Ureter (tissue), 1 donor: ENCODE measurements at places on chromosomes 16 and 17. TPM values are rescaled to one million over a fixed set of nuclear protein-coding genes. Genes with fewer than 3 reads are reported as not detected.
A peak's percentile ranks its signal among the peaks of the same experiment; 100 is the strongest.

GRCh38 chr16:62445909-62446308 is 409.7 kb upstream of the CDH8 start:
- DNase-seq: no peak

- peak; percentile 59 for DNase-seq
These were observed 63.6 kb downstream of the SMG6 start for GRCh38 chr17:2239882-2240430.

GRCh38 chr17:47649972-47650524 is 329 bp downstream of the KPNB1 start:
- DNase-seq: no peak

Gene RPRML
- not detected for total RNA-seq

Gene KRT31
- not detected for total RNA-seq
